MCF 10A (cell line): ENCODE measurements at places on chromosomes 2 and 18.
A peak's percentile ranks its signal among the peaks of the same experiment; 100 is the strongest.

- DNase-seq = no peak
Observed at GRCh38 chr2:102932501-102932900, 170.7 kb downstream of the TMEM182 start.

DNA sequence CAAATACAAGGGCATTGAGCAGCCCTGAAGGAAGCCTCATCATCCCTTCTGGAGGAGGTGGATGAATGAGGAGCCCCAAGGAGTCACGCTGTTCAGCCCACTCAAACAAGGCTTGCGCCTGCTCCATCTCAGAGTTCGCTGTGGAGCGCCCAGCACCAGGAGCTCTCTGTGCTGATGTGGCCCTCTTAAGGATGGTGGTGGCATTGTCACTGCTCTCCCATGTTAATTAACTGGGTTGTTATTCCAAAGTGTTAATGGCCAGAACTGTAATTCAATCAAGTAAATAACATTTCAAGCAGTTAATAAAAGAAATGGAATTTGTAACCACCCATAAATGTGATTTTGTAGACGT is 726.0 kb upstream of the RAB6C start:
- DNase-seq = peak; percentile 6

DNA sequence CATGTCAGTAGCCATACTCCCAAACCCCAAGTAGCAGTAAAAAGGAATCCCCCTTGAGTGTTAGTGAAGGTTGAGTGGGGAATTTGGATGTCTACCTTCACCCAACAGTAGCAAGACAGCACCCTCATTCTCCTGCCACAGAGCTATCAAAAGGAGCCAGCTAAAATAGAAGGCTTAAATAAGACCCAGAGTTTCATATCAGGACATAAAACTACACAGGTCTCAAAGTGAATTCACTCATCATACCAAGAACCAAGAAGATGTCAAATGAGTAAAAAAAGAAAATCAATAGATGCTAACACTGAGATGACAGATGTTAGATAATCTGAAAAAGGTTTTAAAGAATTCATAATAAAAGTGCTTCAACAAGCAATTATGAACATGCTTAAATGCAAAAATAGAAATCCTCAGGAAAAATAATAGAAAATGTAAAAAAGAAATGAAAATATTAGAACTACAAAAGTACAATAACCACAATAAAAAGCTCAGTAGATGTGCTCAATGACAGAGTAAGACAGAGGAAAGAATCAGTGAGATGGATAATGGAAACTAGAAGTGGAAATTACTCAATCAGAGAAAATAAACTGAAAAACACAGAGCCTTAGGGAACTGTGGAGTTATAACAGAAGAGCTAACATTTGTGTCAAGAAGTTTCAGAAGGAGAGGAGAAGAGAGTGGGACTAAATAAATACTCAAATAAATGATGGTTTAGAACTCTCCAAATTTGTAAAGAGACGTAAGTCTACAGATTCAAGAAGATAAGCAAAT is 90.5 kb downstream of the EDAR start:
- DNase-seq = no peak

DNA sequence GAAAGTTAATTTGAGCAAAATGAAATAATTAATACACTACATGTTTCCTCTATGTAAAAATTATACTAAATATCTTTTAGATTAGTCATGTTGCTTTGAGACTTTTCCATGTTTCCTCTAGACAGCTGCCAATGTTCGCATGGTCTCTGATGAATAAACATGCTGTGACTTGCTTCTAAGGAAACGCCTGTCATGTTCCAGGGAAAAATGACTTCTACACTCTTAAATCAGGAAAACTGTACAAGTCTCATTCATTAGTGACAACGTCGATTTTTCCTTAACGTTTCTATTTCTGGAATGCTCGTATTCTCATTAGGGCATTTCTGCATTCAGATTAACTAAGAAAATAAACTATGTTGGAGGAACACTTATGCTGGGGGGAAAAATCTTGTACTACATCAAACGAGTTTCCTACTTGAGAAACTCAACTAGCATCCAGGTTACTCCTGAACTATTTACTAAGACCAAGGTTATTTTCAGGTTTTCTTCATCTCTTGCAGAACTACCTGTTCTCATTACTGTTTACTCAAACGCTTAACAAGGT is 1.6 kb downstream of the COBLL1 start:
- DNase-seq = peak; percentile 90

- no peak for DNase-seq
Observed at GRCh38 chr2:190762566-190762965, 113.7 kb downstream of the NAB1 start.

GRCh38 chr2:134636714-134637113 is 82.1 kb downstream of the TMEM163 start:
- no peak for DNase-seq

DNA sequence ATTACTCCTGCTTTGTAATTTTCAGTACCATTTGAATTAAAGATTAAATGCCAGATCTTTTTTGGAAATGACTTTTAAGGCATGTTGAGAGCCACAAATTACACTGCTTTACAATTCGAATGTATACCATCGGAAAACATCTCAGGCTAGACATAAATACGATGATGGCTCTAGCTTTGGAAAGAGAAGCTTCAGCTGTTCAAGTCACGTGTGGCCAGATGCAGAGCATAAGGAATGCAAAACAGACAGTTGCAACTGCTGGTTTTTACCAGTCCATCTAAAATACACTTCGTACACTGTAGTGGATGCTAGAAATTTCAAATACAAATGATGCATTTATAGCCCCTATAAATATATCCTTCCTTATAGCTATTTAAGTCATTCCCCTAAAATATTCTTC is 8.0 kb downstream of the ZNF516 start:
- DNase-seq = no peak

DNA sequence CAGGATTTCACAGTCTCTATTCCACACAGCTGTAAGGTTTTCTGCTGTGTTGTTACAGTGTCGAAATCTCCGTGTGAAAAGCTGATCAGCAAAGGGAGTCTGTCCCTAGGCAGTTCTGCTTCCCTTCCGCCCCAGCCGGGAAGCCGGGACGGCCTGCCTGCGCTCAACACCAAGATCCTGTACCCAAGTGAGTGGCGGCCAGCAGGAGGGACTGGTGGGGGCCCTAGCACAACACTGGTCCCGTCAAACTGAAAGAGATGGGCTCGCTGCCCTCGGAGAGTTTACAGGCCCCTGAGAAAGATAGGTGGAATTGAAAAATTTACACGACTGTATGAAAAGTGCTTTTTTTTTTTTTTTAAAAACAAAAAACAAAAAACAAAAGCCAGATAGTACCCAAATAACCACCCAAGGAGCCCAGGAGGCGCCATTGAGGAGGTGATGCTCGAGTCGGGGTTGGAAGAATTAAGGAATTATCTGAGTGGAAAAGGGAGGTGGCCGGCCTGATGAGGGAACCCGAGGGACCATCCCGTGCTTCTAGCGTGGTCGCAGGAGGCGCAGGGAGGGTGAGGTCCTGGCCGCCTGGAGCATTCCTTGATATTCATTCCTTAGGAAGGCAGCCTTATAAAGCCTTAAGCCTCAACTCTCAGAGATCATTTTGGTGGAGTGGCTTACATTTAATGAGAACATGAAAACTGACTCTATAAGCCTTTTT is 96.7 kb downstream of the DGKD start:
- DNase-seq = no peak

DNA sequence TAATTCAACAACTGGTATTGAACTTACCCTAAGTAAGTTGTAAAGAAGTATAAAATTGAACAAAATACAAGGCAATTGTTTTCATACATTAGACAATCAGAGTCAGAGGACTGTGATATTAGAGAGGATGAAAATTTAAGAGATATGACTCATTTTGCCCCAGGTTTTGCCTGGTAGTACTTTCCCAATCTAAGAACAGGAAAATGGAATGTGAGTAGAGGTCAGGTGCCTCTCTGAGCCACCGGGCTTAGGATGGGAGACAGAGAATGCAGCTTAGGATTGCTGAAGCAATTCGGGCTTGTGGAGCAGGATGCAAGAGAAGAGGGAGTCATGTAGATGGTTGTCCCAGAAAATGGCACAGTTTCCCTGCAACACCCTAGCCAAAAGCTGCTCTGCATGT is 219.7 kb upstream of the CHST9 start:
- peak; percentile 31 for DNase-seq

- DNase-seq = no peak
Observed at GRCh38 chr2:57333221-57333620, 713.4 kb upstream of the VRK2 start.

- DNase-seq = peak; percentile 37
Observed at GRCh38 chr2:75464348-75464946, 96.3 kb downstream of the EVA1A start.

DNA sequence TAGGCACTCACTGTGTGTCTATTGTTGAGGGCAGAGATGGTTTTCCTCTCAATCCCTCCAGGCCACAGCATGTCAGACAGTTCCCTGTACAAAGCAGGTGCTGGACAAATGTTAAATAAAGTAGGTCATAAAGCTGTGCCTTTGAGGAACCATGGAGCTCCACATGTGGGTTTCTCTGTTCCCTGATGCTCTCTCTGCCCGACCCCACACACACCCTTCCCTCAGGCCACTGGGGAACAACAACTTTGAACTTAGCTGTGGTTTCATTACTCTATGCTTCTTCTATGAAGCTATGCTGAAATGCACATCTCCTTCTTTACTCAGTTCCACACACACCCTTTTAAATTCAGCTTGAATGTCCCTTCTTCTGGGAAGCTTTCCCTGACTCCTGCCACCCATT is 415.3 kb downstream of the HRH4 start:
- no peak for DNase-seq

DNA sequence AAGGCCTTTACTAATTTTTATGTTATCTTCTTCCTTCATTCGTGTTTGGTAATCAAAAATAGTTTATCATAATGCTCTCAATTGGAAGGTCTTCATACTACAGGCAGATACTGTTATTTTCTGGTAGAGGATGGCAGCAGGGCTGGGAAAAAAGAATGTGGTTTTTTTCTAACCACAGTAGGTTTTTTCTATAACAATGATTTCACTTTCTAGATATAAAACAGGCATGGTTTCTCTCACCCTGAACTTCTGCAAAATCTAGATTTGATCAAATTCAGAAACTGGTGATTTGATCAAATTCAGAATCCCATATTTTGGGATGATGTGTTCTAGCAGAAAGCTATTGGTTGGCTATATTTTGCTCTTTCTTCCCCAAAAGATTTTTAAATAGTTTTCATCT is 27.6 kb downstream of the BCL11A start:
- DNase-seq = no peak

DNA sequence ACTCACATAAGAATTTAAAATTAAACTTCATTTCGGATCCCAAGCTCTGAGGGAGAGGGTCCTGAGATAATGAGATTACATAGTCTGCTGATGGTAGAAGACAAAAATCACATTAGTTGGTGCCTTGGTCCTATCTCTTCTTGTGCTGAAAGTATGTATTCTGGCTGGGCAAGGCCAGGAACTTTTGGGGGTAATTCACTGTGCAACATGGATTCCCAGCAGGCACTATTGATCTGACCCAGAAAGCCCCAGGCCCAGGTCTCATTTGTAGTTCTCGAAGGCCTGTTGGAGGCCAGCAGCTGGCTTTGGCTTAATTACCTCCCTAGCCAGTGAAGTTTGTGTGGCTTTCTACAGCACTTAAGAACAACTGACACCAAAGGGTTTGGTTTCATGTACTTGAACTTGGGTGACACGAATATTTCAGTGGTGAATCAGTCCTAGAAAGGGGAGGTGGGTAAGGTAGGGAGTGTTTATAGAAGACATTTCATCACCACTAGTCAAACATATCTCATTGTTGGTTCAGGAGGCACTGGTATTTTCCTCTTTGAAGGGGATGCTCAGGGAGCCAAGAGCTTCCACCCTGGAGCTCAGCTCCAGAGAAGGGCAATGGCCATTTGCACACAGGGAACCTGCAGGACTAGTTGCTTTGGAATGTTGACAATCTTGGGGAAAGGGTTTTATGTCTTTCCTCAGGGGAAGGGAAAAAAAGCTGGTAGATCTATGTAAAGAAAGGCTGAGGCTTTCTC is 217.8 kb downstream of the OSR1 start:
- DNase-seq = peak; percentile 83

GRCh38 chr2:63788071-63788470 is 53.6 kb upstream of the UGP2 start:
- peak; percentile 53 for DNase-seq

- DNase-seq = peak; percentile 32
Observed at GRCh38 chr2:151437630-151438029, 27.9 kb downstream of the RIF1 start.

DNA sequence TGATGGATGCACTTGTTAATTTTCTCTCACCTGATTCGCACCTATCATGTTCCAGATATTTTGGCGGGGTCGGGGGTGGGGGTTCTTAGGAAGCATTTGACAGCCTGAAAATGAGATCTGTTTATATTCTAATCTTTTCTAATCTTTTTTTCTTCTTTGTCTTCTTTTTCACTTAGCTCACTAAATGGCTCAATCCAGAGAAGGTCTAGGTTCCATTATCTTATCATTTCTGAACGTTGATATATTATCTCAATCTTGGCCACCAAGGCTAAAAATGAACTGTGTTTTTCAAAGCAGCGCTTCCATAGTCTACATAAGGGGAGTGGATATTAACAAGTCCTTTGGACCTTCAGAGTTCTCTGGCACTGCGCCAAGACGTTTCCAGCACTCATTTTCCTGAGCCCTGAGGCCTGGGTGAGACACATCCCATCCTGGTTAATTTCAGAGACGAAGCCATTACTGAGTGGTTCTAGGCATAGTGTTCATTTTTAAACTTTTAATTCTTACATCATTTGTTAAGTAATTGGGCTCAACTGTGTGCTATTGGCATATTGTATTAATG is 229.0 kb downstream of the SOX11 start:
- no peak for DNase-seq

DNA sequence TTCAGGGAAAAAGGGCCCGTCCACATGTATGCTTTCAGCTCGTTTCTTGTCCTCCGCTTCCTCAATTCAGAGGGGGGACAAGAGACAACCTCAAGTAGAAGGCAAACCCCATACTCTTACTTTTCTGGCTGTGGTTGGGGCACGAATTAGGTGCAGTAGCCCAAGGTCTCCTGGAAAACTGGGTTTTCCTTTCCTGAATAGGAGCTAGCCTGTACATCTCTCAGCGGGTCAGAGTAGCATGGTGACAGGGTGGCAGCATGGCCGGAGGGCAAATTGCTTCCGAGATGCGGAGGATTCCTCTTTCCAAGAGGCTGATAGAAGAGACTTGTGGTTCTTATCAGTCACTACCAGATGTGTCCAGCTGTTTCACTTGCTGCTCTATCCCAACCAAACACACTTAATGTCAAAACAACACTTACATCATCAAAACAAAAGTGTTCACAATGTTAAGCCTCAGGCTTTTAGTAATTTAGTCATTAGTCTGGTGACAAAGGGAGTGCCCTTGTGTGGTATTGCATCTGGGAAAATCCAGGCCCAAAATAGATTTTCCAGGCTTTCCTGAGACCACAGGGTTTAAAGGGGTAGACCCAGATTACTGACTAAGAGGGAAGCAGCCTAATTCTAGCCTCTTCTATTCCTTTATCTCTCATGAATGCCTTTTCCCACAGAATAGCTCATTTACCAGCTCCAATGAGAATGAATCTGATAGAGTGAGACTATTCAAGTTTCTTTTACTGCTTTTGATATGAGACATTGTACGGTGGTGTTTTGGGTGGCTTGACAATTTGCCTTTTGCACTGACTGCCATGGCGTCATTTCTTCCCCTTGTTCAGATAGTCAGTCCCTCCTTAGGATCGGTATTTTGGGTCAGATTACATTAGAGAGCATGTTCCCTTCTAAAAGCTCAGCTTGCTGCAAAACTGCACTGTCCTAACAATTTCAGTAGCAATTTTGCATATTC is 162.0 kb downstream of the LTBP1 start:
- DNase-seq = no peak
